ENCODE measurements at places on chromosomes 6 and 20.

GRCh38 chr20:62122654-62123449 is 577 bp downstream of the LSM14B start:
- peak; percentile 20 for DNase-seq

DNA sequence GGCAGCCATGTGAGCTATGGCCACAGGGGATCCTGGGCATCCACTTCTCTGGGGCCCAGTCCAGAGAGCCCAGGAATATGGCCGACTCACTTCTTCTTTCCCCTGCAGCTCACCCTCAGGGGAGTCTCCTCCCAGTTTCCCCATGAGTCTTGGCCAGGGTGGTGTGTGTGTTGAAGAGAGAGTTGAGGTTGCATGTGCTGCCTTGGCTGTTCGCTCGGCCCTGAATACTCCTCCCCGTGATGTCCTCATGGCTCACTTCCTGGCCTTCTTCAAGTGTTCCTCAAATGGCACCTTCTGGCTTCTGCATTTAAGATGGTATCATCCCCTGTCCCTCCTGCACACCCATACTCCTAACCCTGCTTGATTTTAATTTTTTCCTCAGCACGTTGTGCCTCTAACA is 3.2 kb upstream of the TREML1 start:
- peak; percentile 93 for DNase-seq

- DNase-seq: no peak
Measured at GRCh38 chr6:68108233-68108835, 526.7 kb upstream of the ADGRB3 start.

- no peak for DNase-seq
Measured at GRCh38 chr6:159806021-159806458, 6.0 kb downstream of the PNLDC1 start.

DNA sequence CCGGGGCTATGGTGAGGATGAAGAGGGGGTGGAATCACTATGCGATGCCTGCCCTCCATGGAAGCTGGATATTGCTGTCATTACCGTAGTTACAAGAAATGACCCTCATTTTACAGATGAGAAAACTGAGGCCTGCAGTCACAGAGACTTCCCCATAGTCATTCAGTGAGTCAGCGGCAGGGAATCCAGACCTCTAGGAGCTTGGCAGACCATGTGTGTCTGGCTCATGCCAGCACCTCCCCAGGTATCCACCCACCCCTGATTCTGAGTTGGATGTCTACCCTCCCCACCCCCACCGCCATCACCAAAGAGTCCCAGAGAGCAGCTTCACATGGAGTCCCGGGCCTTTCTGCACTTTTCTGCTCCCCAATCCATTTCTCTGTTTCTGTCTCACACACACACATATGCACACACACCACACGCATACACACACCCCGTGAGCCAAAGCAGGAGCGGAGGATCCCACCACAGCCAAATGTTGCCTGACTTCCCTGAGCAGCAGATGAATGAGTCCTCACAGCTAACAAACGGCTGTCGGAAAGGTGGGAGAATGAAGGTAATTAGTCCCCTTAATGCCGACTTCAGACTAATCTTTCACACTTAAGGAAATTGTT is 24.8 kb downstream of the CDH22 start:
- DNase-seq: no peak

GRCh38 chr6:166556863-166557322 is 29.6 kb downstream of the RAMACL start:
- peak; percentile 82 for DNase-seq

GRCh38 chr20:58715801-58716475 is 23.3 kb downstream of the NPEPL1 start:
- DNase-seq: no peak

DNA sequence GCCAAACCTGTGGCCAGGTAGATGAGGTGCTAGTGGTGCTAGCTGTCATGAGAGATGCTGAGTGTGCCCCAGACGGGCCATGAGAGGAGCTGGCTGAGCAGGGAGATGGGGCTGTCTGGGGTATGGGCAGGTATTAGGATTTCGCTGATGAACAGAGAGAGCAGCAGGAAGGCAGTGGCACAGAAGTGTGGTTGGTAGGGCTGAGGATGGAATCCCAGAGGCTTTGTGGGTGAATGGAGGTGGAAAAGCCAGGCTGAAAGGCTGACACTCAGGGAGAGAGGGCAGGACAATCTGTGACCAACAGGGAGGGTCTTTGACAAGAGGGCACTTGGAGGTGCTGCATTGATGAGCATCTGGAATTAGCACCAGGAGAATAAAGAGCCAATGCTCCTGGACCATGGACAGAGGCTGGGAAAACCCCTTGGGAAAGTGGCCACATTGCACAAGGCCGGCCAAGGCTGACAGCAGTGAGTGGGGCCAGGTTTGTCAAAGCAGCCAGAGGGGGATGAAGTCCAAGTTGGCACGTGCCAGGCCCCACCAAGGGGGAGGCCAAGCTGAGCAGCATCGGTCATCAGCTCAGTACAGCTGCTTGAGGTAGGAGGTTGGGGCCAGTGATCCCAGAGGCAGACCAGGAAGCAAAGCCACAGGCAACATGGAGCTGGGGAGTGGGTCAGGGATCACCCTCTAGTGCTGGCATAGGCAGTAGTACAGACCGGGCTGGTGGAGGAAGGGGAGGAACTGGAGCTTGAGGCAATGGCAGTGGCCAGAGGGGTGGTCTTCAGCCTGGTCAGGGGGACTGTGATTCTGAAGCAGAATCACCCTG is 19.7 kb upstream of the SGK2 start:
- no peak for DNase-seq

DNA sequence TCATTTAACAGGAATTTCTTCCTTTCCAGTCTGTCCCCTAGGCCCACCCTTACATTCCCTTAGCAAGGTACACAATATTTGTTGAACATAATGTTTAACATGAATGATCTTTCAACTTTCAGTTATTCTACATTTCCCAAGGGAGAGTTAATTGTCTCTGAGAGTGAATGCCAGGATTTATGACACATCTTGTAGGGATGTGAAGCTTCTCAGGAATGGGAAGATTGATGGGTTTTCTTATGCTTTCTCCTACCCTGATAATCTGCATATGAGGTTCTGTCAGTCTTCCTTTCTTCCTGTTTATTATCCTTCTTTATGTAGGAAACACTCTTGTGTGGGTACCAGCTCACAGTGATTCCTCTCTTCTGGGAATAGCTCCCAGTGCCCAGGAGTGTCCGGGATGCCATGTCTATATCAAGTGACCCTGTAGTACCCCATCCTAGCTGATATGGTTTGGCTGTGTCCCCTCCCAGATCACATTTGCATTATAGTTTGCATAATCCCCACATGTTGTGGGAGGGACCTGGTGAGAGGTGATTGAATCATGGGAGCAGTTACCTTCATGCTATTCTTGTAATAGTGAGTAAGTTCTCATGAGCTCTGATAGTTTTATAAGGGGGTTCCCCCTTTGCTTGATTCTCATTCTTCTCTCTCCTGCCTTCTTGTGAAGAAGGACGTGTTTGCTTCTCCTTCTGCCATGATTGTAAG is 7.1 kb upstream of the FYN start:
- DNase-seq: no peak

DNA sequence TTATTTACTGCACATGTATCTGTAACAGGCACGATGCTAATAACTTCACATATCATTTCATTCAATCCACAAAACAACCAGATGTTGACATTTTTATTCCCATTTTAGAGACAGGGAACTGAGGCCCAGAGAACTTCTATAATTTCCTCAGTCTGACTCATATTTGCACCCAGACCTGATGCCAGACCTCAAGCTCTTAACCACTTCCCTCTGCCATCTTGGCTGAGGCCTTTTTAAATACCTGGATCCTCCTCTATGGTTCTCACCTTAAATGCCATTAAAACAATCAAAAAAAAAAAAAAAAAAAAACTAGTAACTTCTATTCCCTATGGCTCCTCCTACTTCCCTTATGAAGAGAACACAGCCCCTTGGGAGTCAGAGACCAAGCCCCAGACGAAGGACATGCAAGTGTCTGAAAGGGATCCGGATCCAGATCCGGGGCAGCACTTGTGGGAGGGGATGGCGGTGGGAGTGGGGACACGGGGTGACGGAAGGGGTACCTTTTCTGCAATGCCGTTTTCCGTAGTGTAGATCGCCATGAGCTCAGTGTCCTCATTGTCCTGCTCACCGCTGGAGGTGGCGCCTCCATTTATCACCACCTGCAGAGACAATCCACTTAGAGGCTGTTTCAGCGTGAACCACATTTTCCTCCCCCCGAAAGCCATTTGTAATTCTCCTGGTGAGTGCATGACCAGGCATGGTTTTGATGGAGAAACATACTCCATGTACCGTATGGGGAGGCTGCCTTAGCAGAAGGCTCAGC is 88.7 kb downstream of the SLC23A2 start:
- DNase-seq: no peak

GRCh38 chr20:26207237-26207966 is 510.7 kb upstream of the ZNF337 start:
- DNase-seq: no peak

- no peak for DNase-seq
Measured at GRCh38 chr6:35318196-35319171, 20.9 kb downstream of the DEF6 start.

DNA sequence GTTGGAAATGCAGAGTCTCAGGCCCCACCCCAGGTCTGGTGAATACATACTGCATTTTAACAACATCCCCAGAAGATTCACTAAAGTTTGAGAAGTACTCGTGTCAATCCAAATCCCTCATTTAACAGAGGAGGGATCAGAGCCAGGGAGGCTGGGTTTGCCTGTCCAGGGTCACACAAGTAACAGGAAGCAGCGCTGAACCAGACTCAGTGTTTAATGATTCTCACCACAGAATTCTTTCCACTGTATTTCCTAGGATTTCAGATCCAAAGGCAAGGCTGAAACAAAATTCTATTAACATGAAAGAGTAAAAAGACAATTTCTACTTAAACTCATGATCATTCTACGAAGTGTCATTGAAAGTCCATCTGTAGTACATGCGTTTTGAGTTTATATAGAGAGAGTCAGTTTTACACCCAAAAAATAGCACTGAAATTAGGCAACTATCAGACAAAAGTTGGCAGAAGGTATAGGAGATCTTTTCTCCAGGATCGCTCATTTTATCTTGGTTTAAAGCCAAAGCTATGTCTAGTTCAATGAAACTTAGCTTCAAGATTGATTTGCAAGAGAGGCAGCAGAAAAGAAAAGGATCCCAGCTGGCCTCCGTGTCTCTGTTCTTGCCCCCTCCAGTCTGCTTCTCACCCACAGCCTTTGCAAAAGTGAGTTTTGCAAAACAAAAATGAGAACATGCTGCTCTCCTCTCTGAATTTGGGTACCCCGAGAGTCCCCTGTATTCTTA is 6.0 kb upstream of the AGPAT4 start:
- DNase-seq: no peak

GRCh38 chr6:80658926-80659325 is 552.5 kb downstream of the BCKDHB start:
- no peak for DNase-seq

DNA sequence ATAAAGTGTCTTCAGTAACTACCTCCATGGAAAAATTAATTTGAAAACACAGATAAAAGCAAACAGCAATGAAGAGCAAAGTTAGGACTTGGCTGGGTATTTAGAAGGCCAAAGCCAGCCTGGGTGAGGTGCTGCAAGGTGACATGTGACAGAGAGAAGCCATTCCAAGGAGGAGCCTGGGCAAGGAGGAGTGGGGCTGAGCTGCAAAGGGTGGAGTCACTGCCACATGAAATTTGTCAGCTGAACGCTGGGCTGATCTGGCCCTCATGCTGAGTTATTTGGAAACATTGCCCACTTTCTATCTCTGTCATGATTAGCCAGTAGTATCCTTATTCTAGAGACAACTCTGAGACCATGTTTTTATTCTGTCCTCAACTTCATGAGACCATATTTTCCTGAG is 76.3 kb downstream of the PERP start:
- no peak for DNase-seq

- DNase-seq: no peak
Measured at GRCh38 chr20:6492271-6493055, 275.0 kb upstream of the BMP2 start.

DNA sequence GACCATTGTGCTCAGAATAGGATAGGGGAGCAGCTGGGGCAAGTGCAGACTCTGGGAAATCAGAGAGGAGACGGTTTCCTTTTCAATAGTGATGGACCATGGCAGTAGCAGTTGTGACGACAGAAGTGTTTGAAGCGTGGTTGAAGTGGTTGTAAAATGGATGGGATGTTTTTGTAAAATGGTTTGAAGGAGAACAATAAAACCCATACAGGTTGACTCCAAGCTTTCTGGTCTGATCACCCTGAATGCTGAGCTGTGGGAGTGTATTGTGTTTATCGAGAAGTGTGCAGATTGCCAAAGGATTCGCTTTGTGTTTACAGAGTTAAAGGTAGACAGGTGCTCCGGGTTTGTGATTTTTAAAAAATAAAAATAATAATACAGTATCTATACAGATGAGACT is 255.2 kb upstream of the SULF2 start:
- DNase-seq: no peak

DNA sequence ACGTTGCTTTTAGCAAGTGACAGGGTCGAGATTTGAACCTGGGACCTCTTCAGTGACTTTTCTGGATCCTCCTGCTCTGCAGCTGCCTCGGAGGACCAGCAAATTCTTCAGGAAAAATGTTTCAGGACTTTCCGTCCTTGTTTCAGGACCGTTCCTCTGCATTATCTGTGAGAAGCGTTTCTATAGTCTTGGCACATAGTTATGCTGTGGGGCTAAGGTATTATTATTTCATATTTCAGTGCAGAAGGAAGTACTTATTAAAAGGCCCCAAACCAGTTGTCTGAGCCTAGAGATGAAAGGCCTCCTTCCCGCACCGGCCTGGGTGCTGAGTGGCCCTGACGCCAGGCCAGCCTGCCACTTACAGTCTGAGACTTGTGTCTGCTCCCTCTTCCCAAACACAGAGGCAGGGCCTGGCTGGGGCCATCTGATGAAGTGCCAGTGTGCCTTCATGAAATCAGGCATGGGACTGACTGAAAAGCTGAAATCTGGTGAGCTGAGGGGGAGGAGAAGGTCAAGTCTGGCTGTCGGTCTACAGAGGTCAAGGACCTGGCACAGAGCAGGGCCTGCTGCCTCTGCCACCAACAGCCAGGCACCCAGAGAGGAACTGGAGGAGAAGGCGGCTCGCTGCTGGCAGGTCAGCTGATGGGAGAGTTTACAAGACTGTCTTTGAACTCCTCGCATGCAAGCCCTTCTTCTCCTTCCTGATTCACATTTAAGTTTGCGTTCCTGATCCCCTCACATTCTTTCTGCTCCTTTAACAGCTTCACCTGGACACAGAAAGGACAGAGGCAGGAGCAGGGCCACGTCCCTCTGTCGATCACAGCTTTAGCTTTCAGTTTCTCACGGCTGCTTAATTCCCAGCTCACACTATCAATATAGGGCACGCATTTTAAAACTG is 8.9 kb upstream of the QKI start:
- peak; percentile 86 for DNase-seq

DNA sequence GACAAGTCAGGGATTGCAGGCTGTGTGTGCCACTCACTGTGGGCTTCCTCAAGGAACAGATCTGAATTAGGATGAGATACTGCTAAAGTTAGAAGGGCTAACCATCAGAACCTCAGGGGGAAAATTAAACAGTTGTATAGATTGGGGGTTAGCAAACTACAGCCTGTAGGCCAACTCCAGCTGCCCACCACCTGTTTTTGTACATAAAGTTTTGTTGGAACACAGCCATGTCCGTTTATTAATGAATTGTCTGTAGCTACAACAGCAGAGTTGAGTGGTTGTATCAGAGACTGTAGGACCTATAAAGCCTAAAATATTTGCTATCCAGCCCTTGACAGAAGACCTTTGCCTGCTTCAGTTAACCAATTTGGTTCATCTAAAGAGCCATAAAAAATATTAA is 127.2 kb upstream of the ECI2 start:
- DNase-seq: no peak

All from inflammatory macrophage (primary cell).